ENCODE measurements at places on chromosomes 6 and 20.

GRCh38 chr6:20870021-20870420 lies 335.8 kb downstream of the CDKAL1 start:
- DNase-seq: no peak

- no peak for DNase-seq
Observed at GRCh38 chr6:783966-784735, 91.2 kb upstream of the EXOC2 start.

GRCh38 chr6:147392917-147393625 lies 115.4 kb upstream of the SAMD5 start:
- no peak for DNase-seq

DNA sequence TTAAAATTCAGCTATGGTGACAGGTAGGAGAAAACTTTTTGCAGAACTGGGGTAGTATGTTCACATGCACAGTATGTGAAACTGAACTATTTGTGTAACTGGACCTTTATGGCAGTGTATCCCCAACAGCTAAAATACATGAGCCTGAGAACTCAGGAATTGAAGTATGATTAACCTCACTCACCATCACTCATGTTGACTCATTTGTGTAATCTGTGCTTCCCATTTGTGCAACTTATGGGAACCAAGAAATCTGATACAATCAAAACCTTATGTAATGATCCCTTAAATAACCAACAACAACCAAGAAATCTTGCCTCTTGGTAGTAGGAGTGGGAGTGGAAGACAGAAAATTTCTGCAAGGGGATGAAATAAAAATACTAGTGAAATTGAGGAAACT lies 674.9 kb downstream of the HDGFL1 start:
- no peak for DNase-seq

DNA sequence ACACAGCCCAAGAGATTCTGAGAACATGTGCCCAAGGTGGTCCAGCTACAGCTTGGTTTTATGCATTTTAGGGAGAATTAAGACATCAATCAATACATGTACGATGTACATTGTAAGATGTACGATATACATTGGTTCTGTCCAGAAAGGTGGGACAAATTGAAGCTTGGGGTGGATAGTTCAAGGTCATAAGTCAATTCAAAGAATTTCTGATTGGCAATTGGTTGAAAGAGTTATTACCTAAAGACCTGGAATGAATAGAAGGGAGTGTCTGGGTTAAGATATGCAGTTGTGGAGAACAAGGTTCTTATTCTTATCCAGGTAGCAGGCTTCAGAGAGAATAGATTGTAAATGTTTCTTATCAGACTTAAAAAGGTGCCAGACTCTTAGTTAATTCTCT lies 31.8 kb upstream of the LCA5 start:
- no peak for DNase-seq

DNA sequence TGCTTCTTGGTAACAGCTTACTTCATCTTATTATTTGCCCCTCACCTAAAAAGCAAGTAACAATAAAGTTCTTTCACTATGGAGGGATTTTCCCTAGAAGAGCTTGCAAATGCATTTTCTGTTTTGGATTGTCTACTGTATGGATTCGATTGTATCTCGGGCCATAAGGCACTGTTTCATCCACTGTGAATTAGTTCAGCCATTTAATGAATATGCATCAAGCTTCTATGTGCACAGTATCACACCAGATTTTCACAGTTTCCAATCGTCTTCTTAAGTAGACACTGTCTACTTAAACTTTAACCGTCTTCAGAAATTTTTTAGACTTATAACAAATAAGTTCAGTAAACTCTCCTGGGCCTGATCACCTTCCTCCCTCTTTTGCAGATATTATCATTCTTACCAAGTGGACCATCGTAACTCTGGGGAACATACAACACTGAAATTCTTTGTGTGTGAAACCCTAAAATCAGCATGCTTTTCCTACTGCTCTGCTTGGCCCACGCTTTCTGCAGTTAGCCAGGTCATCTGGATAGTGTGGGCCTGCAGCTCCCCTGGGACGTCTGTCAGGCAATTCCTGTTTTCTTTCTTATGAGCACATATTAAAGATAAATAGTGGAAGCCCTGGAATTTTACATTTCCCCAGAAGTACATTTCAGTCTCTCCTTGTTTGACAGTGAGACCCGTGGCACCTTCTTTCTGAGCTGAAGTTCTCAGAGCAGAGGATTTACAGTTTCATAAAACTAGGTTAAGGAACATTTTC lies 136.5 kb upstream of the PDE10A start:
- DNase-seq: no peak

- DNase-seq: no peak
Observed at GRCh38 chr6:92777146-92777740, 642.1 kb downstream of the EPHA7 start.

Data from activated gamma-delta T cell treated with anti-CD3 and anti-CD28 coated beads, Interleukin-2, amount 50 U/mL, for 16 hours (primary cell).